Aorta (tissue), 5 donors: ENCODE measurements at places on chromosomes 4 and X. TPM values are rescaled to one million over a fixed set of nuclear protein-coding genes. Genes with fewer than 3 reads are reported as not detected.

Gene ARFIP1
- total RNA-seq: 28.9 TPM

DNA sequence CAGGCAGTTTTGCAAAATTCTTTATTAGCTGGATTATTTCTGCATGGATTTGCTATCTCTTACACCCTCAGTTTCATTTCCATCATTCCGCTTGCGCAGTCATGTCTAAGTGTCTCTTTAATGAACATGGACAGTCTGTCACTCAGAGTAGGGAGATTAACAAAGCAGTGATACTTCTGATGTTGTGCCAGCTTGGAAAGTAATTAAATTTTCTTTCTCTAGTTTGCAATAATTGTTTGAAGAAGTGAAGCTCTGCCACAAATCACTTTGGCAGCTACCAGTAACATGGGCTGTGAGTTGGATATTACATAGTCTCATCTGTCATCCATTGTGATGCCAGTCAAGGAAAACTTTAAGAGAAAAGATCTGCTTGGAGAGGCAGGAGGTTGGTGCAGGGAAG is 324.8 kb upstream of the NWD2 start:
- H3K27me3 ChIP-seq: no peaks in the 10 kb centered on the region
- no peaks in the 10 kb centered on the region for H3K4me1 ChIP-seq
- H3K27ac ChIP-seq: no peak overlapping the region
- DNase-seq: no peak
- H3K4me3 ChIP-seq: no peak overlapping the region

DNA sequence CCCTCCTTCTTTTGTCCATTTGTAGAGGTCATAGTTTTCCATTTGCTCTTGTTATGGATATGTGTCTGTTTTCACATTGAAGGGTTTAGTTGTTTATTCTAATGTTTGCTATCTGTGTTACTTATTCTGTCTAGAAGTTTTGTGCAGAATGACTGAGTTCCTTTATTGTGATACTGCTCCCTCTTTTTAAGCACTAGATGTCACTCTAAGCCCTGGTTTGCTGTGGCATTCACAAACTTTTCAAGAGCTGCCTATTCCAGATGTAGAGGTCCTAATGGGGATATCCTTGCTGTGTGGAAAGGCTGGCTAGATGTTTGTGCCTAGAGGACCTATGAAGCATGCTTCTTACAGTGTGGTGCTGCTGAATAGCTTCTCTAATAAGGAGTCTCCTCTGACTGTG is 338.6 kb downstream of the SPIN4 start:
- DNase-seq: no peak
- H3K27ac ChIP-seq: no peak overlapping the region
- H3K4me1 ChIP-seq: no peaks in the 10 kb centered on the region
- no peaks in the 10 kb centered on the region for H3K27me3 ChIP-seq

Gene C1QTNF7
- total RNA-seq: 12.5 TPM

DNA sequence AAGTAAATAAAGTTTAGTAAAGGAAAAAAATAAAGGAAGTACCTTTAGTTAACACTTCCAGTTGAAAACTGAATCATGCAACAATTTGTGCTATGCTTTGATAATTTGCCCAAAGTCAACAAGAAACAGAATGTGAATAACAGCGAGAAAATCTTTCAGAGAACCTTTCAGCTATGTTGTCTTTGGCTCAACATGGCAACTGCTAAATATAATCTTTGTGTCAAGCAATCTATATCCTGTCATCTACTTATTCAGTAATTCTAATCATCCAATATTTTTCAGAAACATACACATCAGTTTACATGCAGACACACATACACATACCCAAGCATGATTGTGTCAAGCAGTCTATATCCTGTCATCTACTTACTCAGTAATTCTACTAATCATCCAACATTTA is 136.0 kb upstream of the PABPC4L start:
- H3K27me3 ChIP-seq: no peaks in the 10 kb centered on the region
- no peak for DNase-seq
- no peaks in the 10 kb centered on the region for H3K4me1 ChIP-seq
- H3K27ac ChIP-seq: no peak overlapping the region
- no peaks in the 10 kb centered on the region for H3K36me3 ChIP-seq
